AG10803 (cell line): ENCODE measurements at places on chromosomes 2 and 18.

- DNase-seq = no peak
Observed at GRCh38 chr2:72300147-72300684, 152.6 kb upstream of the CYP26B1 start.

DNA sequence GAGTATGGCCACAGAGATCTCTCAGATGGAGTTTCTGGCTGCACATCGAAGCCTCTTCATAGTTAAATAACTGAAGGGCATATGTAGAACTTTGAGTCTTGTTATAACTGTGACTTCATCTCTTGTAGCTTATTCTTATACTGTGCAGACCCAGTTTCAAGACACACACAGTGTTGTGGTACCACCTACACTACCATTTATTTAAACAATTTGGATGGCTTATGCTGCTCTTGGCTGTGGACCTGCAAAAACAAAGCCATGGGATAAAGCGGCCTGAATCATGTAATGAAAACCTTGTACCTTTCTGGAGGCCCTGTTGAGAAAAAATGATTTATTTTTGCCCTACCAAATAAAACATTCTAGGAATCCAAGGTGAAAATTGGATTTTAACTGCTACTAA is 262.8 kb upstream of the RASGRP3 start:
- DNase-seq = no peak

GRCh38 chr2:9282128-9283112 is 75.8 kb downstream of the ASAP2 start:
- DNase-seq = no peak

- DNase-seq = no peak
Observed at GRCh38 chr18:5196253-5197031, 615 bp downstream of the AKAIN1 start.

DNA sequence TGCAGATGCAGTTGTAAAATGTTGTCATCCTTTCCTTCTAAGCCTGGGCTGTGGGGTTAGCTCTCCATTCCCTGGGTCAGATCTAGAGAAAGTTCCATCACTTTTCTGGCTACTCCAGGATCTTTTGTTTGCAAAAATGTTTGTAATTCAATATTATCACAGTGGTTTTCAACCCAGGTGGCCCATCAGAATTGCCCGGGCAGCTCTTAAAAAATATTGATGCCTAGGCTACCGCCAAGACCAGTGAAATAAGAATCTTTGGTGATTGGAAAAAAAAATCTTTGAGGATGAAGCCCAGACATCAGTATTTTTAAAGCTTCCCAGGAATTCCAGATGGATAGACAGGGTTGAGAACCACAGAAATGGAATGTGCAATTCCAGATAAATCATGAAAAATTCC is 232.5 kb upstream of the SPRED2 start:
- no peak for DNase-seq

DNA sequence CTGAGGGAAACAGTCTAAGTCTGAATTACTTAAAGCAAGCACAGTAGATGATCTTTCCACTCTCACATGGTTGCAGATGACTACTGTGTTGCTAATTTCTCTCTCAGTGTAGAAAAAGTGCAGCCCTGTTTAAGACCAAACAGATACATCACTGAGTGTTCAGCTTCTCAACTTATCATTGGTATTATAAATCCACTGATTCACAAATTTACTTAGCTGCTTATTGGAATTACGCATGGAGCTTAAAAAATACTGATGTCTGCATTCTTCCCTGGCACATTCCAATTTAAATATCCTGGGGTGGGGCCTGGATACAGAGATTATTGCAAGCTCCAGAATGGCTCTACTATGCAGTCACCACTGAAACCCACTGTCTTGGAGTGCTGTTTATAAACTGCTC is 411.2 kb downstream of the RND3 start:
- peak; percentile 55 for DNase-seq
